ENCODE measurements at places on chromosomes 12 and 14.

- no peak for DNase-seq
Measured at GRCh38 chr14:22375321-22375930, 213.6 kb downstream of the DAD1 start.

GRCh38 chr14:70597731-70598130 is 2.7 kb downstream of the MED6 start:
- DNase-seq, result no peak

DNA sequence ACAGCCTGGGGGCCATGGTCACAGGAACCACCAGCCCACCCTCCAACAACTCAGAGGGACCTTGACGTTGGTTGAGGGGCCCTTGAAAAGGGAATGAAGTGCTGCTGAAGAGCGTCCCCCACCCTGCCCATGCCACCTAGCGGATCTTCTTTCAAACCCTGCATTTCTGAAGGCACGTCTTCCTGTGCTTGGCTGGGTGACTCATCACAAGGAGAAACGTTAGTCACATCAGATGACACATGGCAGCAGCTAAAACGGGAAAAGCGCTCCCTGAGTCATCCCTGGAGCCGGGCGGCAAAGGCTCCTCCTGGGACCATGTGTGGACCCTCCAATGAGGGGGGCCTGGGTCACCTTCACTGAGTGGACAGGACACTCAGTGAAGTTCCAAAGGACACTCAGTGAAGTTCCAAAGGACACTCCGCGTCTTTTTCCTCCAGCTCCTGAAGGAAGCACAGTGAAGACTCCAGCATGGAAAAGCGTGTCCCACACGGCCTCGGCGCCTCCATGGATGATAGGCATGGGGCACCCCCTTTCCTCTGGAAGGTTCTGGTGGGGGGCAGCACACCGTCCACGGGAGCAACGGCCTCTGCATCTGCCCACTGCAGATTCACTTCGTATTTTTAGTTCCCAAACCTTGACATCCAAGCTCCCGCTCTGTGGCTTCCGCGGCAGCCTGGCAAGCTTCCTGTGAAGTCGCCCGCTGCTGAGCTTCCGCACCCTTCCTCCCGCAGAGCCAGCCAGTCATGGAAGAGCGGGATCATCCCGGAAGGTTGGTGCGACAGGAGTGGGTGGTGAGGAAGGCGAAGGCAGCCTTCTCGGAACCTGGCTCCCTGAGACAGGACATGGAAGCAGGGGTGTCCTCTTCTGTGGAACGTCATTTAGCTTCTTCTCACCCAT is 383.4 kb downstream of the VRK1 start:
- DNase-seq, result no peak

GRCh38 chr12:121248622-121249021 is 38.7 kb downstream of the P2RX4 start:
- DNase-seq, result no peak

- no peak for DNase-seq
Measured at GRCh38 chr12:19945559-19946435, 422.5 kb upstream of the PDE3A start.

DNA sequence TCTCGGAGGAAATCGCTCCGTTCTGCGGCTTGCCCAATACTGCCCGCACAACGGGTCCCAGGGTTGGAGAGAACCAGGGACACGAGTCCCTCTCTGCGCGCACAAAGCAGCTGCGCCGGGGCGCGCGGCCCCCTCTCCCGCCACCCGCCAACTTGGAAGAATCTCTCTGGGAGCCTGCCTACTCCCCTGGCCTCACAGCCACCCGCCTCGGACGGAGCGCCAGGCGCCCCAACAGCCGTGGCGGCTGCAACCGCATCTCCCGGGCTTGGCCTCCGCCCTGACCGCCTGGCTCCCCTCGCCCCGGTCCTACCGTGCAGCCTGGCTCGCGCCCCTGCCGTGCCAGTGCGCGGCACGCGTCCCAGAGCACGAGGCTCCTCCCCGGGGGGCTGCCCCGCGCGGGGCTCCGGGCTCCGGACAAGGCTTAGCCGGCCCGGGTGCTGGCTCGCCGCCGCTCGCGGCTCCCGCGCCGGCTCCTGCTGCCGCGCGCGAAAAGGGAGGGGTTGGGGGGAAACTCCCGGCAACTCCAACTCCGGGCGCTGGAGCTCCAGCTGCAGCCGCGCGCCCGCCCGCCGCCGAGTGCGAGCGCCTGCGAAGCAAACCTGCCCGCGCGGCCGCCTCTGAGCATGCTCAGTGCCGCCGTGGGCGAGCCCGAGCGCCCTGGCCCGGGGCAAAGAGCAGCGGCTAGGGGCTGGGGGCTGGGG is at the start of gene STXBP6:
TSS of gene STXBP6 (minus strand) at position 580 of the 701 bp plus-strand sequence. CDS start 75,329 bp downstream, outside the sequence.
- DNase-seq, result peak; percentile 86

GRCh38 chr14:99073431-99073830 is 198.6 kb downstream of the BCL11B start:
- DNase-seq, result peak; percentile 69

GRCh38 chr12:7219599-7220243 is 30.2 kb downstream of the PEX5 start:
- peak; percentile 80 for DNase-seq

GRCh38 chr12:116358893-116359761 is 81.6 kb upstream of the MED13L start:
- DNase-seq, result peak; percentile 97

DNA sequence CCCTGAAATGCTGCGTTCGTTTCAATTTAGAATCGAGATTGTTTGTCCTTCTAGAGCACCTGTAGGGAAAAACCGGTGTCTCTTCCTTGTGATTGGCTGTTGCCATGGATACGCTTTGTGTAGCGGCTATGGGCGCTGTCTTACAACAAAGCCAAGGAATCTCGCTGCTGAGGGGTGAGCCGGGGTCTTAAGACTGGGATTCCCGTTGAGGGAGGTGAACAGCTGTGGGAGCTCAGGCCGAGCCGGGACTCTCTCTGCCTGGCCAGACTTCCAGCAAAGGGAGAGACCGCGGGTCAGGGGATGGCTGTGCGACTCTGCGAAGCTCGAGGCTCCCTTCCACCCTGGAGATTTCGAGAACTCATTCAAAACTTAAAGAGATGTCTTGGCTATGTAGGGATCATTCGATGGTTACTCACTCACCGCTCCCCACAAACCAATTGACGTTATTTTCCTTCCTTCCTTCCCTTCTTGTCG is at the start of the genes LRRIQ1 and TSPAN19:
TSS of gene LRRIQ1 (plus strand) at position 118 of the 474 bp plus-strand sequence. CDS start 1,826 bp downstream, outside the sequence.
TSS of gene TSPAN19 (minus strand) at position 44 of the 474 bp plus-strand sequence. CDS start 6,331 bp downstream, outside the sequence.
- peak; percentile 84 for DNase-seq

DNA sequence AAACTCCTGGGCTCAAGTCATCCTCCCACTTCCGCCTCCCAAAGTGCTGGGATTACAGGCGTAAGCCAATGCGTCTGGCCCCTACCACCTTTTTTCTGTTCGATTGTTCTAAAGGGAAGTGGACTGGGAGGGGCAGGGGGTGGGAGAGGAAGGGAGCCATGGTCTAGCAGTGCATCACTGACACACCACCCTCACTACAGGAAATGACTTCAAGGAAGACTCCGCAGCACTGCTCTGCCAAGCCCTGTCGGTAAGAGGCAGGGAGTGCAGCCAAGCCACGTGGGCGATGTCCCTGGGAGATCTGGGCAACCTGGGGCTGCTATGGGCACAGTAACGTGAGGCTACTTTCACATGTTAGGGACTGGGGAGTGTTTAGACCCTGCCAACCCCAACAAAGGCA is 18.0 kb downstream of the LRRC74A start:
- DNase-seq, result peak; percentile 34

GRCh38 chr14:67734675-67735074 is 33.0 kb downstream of the RDH12 start:
- DNase-seq, result no peak

GRCh38 chr12:123882161-123882705 is 90.4 kb downstream of the CCDC92 start:
- DNase-seq, result no peak

GRCh38 chr12:52798671-52799504 is 3.0 kb upstream of the KRT3 start:
- DNase-seq, result no peak

DNA sequence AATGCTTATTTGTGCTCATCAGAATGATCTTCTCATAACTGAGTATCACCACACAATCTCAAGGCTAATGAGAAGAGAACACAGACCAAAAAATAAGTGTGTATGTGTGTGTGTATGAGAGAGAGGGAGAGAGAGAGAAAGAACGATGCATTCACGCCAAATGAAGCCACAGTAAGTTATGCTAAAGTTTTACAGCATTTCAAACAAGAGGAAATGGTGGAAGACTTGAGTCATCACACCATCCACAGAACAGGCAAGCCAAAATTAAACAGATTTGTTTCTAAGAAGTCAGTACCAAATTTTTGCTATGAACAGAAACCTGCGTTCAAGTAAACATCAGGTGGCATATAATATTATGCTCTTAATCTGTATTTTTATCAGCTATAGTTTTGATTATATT is 141.2 kb downstream of the MED13L start:
- DNase-seq, result no peak

DNA sequence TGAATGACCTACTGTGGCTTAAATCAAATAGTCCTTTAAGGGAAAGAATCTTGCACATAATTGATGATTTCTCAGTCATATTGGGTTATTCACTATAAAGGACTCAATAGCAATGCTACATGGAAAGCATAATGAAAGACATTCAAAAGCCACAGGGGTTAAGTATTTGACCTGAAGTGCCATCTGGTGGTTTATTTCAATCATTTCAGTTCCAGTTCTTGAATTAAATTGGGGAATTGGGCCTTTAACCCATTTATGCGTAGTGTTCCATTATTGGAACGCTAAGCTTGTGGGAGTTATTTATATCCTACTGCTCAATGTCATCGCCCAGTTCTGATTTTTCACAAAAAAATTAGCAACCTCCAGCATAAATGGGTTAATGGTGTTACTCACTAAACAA is 41.3 kb upstream of the C12orf71 start:
- no peak for DNase-seq

DNA sequence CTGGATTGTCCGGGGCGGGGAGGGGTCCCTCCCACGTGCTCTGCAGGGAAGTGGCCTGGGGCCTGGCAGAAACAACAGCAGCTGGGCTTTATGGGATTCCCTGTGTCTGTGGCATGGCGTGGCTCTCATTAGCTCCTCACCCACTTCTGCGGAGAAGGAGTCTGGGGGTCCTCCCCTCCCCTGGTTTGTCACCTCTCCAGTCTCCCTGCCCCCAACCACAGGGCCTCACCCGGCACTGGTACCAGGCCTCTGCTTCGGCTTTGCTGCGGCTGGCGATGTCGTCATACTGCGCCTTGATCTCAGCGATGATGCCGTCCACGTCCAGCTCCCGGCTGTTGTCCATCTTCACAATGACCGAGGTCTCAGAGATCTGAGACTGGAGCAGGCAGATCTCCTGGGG is 6.4 kb downstream of the KRT82 start:
- DNase-seq, result no peak

DNA sequence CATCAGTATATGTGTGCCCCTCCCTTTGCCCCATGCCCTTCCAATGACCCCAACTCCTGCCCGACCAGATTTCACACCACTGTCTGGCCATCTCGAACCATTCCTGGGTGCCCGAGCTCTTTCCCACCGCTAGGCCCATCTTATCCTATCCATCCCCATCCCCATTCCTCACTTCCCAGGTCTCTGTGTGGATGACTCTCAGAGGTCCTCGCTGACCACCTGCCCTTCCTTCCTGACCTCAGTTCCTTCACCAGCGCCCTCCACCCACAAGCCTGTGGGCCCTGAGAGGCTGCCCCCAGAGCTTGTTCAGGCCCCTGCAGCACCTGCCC is 49.1 kb downstream of the CYP46A1 start:
- DNase-seq, result peak; percentile 0

DNA sequence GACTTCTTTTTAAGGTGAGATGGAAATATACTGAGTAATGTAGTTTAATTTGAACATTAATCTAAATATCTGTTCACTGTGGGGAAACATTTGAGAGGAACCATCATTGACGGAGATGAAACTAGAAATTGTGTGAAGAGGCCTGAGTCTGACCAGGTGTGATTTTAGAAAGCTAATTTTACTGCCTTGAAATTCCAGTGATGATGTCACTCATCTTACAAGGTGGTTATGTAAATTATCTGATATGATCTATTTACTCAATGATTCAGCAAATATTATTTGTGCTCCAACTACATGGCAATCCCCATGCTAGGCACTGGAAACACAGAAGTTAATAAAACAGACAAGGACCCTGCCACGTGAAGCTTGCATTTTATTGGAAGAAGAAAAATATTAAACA is 435.7 kb upstream of the DCN start:
- DNase-seq, result no peak

- DNase-seq, result peak; percentile 78
Measured at GRCh38 chr12:2752676-2753371, 41.9 kb upstream of the FKBP4 start.

GRCh38 chr12:46944771-46945170 is 119.0 kb upstream of the SLC38A4 start:
- no peak for DNase-seq

GRCh38 chr14:77043177-77043983 is 14.9 kb upstream of the IRF2BPL start:
- no peak for DNase-seq

DNA sequence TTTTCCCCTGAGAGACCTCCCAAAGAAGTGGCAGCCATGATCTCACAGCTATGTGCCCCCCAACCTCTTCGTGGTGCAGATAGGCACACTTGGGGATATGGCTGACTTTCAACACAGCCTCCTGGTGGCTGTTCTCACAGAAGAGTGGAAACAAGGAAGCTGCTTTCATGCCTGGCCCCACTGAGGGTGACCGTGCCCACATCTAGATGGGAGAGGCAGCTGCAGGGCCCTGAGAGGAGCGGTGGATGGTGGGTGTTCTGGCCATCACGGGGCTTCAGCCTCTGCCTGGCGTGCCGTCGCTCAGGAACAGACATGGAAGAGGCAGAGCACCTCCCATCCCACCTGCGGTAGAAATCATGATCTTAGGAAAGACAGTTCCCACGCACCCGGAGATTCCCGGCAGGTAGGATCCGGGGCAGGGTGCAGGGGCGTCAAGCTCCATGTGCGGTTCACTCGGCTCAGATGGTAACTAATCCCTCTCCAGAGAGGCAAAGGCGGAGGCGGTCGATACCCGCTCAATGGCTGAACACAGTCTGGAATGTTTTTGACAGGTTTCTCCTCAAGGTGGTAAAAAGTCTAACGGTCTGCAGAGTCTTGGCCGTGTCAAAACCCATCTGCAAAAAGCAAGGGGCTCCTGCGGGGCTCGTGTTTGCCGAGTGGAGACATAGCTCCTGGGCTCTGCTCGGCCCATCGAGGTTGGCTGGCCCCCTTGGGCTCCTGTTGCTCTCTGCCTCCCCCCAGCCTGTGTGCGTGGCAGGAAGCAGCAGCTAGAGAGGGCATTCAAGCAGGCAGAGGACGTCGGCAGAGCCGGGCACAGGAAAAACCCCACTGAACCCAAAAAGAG is 225.2 kb upstream of the RTL1 start:
- DNase-seq, result no peak

GRCh38 chr14:103391048-103391447 is 5.8 kb downstream of the MARK3 start:
- peak; percentile 22 for DNase-seq

DNA sequence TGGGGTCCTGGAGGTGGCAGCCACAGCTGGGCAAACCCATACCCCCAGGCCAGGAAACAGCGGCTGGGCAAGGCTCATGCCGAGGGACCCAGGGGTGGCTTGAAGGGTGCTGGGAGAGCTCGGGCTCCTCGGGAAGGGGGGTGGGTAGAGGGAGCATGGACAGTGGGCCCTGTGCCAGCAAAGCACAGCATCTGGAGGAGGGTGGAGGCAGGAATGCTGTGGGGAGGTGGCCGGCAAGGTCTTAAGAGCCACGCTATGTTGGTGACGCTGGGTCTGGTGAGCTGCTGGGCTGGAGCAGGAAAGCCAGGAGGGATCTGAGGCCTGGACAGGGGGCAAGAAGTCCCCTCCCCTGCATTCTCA is 48.2 kb upstream of the DLK1 start:
- DNase-seq, result no peak

- no peak for DNase-seq
Measured at GRCh38 chr14:102390064-102390855, 27.5 kb downstream of the TECPR2 start.

Measured in thyroid gland (tissue), 4 donors.